ENCODE measurements at places on chromosomes 16 and 17. TPM values are rescaled to one million over a fixed set of nuclear protein-coding genes. Genes with fewer than 3 reads are reported as not detected.

DNA sequence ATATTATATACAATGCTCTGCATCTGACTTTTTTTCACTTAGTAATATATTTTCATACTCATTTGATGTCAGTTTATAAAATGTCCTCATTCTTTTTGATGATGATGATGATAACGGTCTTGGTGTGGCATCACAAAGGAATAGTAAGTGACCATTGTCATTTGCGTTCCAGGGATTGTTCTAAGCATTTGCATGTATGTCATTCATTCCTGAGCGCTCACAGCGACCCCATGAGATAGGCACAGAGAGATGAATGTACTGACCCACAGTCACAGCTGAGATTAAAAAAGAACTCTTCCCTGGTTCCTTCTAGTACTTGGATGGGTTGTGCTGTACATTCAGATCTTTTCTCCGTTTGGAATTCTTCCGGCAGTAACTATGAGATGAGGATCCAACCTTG lies 21.2 kb upstream of the MSI2 start:
- DNase-seq = no peak

GRCh38 chr17:9336817-9337216 lies 238.8 kb downstream of the STX8 start:
- no peak for DNase-seq

DNA sequence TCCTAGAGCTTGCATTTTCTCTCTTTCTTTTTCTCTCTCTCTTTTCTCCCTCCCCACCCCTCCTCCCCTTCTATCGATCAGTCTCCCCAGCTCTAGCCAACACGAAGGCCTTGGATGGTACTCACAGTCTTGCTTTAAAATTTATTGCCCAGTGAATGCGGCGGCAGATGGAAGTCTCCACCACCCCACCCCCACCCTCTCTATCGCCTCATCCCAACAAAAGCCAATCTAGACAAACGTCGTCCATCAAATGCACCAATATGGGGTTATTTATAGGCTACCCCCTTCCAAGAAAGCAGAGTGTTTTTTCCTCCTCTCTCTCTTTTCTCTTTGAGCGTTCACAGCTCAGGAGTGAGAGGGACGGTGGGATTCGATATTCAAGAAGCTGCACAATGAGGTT lies 10.5 kb upstream of the NGFR start:
- no peak for DNase-seq

DNA sequence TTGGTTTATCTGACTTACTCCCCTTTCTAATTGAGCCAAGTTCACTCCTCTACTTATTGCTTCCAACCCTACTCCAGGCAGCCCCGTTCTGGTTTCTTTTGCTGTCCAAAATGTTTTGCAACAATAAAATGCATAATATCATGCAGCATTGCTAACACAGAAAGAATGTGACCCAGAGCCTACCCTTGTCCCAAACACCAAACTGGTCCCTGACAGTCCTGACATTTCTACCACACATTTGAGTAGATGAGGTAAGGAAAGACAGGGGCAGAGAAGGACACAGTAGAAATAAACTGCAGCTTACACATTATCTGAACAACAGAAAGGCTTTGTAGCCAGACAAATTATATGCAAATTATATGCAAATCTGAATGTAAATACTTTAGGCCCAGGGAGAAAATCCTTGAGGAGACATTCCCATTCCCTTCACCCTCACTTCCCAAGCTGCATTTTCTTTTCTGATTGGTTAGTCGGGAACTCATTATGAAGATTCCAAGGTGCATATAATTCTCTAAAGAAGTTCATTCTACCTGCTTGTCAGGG lies 31.6 kb downstream of the SOX9 start:
- DNase-seq = no peak

GRCh38 chr16:21566891-21567414 lies 32.4 kb upstream of the METTL9 start:
- no peak for DNase-seq

- no peak for DNase-seq
These were observed 28.7 kb downstream of the MEAK7 start for GRCh38 chr16:84475643-84476240.

GRCh38 chr16:23182679-23183542 lies at the start of gene SCNN1G:
Gene SCNN1G, plus strand, starts transcription at chr16:23182745. Its CDS starts 3,527 bp downstream, at chr16:23186272.
- no peak for DNase-seq

GRCh38 chr17:77887464-77888241 lies 70.8 kb upstream of the TNRC6C start:
- DNase-seq = peak; percentile 89

DNA sequence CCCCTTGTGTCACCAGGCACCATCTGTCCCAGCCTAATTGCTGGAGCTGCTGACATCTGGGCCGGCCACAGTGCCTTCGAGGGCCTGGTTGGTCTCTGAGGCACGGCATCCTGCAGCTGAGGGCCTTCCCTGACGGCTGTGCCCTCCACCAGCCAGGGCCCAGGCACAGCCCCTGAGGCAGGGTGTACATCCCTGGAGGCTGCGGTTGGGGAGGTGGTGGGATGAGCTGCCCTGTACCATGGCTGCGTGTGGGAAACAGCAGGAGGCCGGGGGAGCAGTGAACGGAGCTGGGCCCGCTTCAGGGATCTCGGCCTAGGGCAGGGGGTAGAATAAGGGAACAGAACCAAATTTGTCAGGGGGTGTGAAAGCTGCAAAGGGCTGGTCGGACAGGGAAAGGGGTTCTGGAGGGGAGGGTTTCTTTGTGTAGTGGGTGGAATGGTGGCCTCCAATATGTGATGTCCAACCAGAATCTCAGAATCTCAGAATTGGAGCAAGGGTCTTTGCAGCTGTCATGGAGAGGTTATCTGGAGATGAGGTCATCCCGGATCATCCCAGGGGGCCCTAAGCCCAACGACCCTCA lies 10.0 kb upstream of the SLC38A10 start:
- DNase-seq = no peak

- no peak for DNase-seq
These were observed 191.7 kb downstream of the PRKCB start for GRCh38 chr16:24027466-24027865.

DNA sequence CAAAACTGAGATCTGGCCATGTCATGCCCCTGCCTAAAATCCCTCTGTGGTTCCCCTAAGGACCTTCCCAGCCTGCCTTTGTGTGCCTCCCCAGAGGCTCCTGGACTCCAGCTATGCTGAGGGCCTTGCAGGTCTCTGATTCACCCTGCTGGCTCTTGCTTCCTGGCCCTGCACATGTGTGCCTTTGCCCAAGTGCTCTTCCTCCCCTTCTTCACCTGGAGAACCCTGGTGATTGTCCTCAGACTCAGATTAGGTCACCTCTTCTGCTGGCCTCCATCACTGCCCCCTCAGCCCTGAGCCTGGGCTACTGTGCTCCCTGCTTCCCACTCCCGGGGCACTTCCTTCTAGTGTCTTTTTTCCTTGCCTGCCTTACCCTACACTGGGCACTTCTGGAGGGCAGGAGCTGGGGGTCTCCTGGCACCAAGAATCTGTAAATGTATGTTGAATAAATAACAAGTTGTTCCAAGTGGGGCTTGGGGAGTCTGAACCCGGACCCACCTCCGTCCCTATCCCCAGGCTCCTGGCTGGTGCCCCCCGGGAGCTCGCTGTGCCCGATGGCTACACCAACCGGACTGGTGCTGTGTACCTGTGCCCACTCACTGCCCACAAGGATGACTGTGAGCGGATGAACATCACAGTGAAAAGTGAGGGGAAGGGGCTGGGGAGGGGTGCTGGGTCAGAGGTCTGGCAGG lies 7.8 kb downstream of the ITGA3 start:
- DNase-seq = no peak

- no peak for DNase-seq
These were observed 15.5 kb downstream of the UTS2R start for GRCh38 chr17:82386881-82387704.

DPEP1 gene
- not detected for total RNA-seq

NDEL1 gene
- 24.6 TPM for total RNA-seq

UNC13D gene
- 12.8 TPM for total RNA-seq

TMEM235 gene
- total RNA-seq = not detected

KRT24 gene
- total RNA-seq = not detected

CCL15 gene
- not detected for total RNA-seq
